Right cardiac atrium (tissue), 5 donors: ENCODE measurements at places on chromosomes 5 and 9.

- no peak for DNase-seq
Measured at GRCh38 chr9:20462410-20462809, 159.9 kb downstream of the MLLT3 start.

DNA sequence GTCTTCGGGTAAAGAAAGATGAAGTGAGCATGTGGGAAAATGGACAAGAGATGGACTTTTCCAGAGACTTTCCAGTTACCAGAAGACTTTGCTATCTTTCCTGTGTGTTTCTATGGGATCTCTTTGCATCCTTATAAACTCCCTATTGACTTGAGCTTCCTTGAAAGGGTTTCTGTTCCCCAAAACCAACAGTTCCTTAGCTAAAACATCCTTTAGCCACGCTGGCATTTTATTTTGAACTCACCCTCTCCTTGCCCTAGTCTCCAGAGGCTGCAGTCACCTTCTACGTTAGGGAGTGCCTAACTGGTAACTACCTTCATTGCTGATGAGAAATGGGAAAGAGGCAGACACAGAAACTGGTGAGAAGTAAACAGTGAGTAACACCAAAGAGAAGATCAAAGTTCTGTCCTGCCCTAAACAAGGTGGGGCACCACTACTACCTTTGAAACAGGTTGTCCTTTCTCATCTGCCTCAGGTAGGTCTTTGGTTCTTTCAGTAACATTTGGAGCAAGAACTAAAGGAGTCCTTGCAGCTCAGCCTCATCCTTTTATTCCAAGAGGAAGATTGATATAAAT is 402.9 kb downstream of the ENC1 start:
- no peak for DNase-seq

- peak; percentile 66 for DNase-seq
Measured at GRCh38 chr5:39501397-39501796, 76.6 kb upstream of the DAB2 start.

DNA sequence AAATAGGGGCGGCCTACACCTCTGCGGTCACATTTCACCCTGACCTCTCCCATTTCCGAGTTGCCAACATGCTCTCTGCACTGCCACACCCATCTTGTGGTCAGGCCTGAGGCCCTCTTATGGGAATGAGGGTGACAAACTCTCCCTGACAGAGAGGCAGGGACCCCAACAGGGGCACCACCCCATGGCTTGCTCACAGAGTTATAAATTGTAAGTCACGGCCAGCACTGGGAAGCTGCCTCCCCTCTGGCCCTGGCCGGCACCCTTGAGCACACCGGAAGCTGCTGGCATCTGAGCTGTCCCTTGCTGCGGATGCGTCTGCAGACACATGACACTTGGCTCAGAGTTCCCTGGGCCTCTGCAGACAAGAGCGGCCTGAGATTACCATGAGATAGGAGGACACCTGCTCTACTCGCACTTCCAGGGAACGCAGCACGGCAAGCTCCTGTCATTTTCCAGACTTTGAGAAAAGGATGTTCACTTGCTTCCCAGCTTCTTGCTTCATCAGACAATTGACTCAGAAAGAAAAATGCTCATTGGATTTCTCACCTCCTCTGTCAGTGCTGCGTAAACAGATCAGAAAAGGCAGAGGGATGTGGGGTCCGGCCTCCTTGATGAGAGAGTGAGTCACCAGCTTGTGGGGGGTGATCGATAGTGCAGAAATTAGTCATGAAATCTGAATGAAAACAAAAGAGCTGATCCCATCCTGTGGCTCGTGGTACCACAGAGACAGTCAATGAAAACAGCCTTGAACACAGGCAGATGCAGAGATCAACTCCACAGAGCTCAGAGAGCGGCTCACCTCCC is 269.8 kb downstream of the SYK start:
- peak; percentile 60 for DNase-seq

- DNase-seq: no peak
Measured at GRCh38 chr5:154858972-154859871, 795 bp downstream of the CNOT8 start.
